ENCODE measurements at places on chromosomes 4 and X. TPM values are rescaled to one million over a fixed set of nuclear protein-coding genes. Genes with fewer than 3 reads are reported as not detected.

NXF2 gene
- total RNA-seq: not detected

PPP1R2C gene
- not detected for total RNA-seq

DUSP9 gene
- total RNA-seq: not detected

TCEAL6 gene
- 0.55 TPM for total RNA-seq

TMEM144 gene
- 14.1 TPM for total RNA-seq

ATP7A gene
- total RNA-seq: 18.7 TPM

CTAG1A gene
- total RNA-seq: not detected

RIBC1 gene
- total RNA-seq: 0.58 TPM

All from aorta (tissue), 5 donors.